ENCODE measurements at places on chromosomes 16 and 17. TPM values are rescaled to one million over a fixed set of nuclear protein-coding genes. Genes with fewer than 3 reads are reported as not detected.

DNA sequence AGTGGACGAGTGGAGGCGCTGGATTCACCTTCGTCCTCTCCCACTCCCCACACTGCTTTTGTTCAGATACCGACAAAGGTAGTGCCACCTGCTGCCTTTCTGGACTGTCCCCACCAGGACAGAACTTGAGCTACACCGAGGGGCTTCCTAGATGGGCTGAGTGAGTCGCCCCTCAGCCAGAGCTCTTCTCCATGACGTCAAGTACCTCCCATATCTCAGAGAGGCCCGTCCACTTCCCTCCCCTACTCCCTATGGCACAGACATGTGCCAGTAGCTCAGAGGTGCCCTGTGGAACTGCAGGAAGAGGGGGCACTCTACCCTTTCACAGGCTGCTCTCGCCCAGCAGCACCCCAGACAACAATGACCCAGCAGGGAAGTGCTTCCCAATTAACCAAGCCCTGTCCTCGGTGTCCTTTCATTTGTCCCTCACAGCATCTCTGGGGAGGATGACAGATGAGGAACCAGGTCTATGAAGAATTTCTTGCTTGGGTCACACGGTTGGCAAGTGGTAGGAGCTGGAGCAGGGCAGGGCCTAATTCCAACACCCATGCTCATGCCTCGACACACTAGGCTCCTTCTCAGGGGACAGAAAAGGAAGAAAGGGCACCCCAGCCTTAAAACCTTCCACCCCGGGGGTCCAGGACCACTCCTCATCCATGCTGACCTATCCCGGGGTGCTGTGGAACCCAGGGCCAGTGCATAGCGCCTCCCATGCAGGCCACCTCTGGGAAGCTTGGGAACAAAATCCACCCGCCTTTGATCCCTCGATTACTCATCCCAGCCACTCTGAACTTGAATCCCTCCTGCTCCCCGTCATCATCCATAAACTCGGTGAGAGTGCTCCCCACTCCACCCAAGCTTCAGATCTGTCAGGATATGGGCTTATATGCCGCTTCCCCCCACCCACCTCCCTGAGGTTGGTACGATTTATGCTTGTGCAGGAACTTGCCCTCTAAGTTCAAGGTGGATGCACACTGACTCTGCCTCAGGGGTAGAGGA, 51.7 kb downstream of the WNT3 start:
- H3K27ac ChIP-seq, result no peak overlapping the region
- no peak overlapping the region for H3K4me3 ChIP-seq
- H3K4me1 ChIP-seq, result peaks cover 26% of the 10 kb centered on the region
- no peaks in the 10 kb centered on the region for H3K27me3 ChIP-seq

TAT gene
- total RNA-seq, result not detected

PMM2 gene
- 42.9 TPM for total RNA-seq

STX4 gene
- total RNA-seq, result 53.4 TPM

GRCh38 chr16:89037261-89038152, 56.1 kb upstream of the ACSF3 start:
- H3K36me3 ChIP-seq, result no peaks in the 10 kb centered on the region
- H3K4me1 ChIP-seq, result no peaks in the 10 kb centered on the region
- no peak for DNase-seq
- H3K4me3 ChIP-seq, result no peak overlapping the region
- H3K27me3 ChIP-seq, result peaks cover 5% of the 10 kb centered on the region

DNA sequence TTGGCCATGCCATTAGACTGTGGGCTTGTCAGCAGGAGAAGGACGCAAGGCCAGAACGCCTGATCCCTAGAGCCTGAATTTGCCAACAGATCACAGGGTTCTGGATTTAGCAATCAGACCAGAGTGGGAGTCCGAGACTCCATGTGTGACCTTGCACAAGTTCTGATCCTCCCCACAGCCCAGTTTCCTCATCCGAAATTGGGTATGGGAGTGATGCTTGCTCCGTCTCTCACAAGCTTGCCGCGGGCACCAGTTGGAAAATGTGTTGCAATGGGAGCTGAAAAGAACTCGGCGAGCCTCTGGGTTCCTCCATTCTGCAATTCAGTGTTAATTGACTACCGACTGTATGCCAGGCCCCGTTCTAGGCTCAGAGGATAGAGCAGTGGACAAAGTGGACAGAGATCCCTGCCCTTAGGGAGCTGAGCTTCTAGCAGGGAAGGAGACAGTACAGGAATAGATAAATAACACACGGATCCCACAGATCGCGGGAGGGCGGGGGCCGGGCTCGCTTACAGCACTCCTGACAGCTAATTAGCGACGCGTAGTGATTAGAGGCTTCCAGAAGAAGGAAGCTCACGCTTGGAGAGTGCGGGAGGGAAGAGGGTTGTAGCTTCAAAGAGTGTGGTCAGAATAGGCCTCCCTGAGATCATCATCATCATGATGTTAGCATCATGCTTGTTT, 150.4 kb upstream of the CIBAR2 start:
- no peaks in the 10 kb centered on the region for H3K36me3 ChIP-seq
- H3K27ac ChIP-seq, result no peak overlapping the region
- H3K4me1 ChIP-seq, result peaks cover 10% of the 10 kb centered on the region
- no peak overlapping the region for H3K4me3 ChIP-seq
- H3K27me3 ChIP-seq, result no peaks in the 10 kb centered on the region
- no peak for DNase-seq

EPN3 gene
- total RNA-seq, result not detected

ICAM2 gene
- total RNA-seq, result not detected

GRCh38 chr17:13743906-13744305, 142.2 kb upstream of the HS3ST3A1 start:
- H3K27me3 ChIP-seq, result peaks cover 23% of the 10 kb centered on the region
- no peak overlapping the region for H3K27ac ChIP-seq
- no peak overlapping the region for H3K4me3 ChIP-seq

DNA sequence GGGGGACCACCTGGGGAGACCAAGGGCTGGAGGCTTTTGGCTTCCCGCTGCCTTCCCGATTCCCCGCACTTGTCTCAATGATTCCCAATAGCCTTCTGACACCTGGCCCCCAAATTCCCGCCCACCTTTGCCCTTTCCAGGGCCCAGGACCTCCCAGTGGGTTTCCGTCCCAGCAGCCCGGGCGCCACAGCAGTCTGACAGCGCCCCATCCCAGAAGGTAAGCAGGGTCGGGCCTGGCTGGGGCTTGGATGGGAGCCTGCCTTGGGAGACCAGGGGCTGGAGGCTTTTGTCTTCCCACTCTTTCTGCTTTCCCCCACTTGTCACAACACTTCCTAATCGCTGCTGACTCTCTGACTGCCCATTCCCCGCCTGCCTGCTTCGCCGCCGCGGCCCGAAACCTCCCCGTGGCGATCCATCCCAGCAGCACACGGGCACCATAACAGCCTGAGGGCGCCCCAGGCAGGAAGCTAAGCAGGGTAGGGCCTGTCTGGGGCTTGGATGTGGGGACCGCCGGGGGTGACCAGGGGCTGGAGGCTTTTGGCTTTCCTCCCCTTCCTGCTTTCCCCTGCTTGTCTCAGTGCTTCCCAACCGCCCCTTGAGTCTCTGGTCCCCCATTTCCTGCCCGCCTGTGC, 2289.3 kb downstream of the TP53TG3F start:
- no peaks in the 10 kb centered on the region for H3K27me3 ChIP-seq
- no peak overlapping the region for H3K4me3 ChIP-seq
- peak; percentile 81 for DNase-seq
- no peaks in the 10 kb centered on the region for H3K4me1 ChIP-seq

GRCh38 chr16:31184888-31185287, 4.9 kb downstream of the FUS start:
- H3K4me3 ChIP-seq, result no peak overlapping the region
- DNase-seq, result no peak
- no peak overlapping the region for H3K27ac ChIP-seq
- H3K4me1 ChIP-seq, result peaks cover 41% of the 10 kb centered on the region
- H3K36me3 ChIP-seq, result peaks cover 69% of the 10 kb centered on the region

GRCh38 chr17:81142301-81143199, 22.8 kb upstream of the PVALEF start:
- H3K4me3 ChIP-seq, result no peak overlapping the region
- H3K27me3 ChIP-seq, result no peaks in the 10 kb centered on the region
- H3K27ac ChIP-seq, result no peak overlapping the region

DNA sequence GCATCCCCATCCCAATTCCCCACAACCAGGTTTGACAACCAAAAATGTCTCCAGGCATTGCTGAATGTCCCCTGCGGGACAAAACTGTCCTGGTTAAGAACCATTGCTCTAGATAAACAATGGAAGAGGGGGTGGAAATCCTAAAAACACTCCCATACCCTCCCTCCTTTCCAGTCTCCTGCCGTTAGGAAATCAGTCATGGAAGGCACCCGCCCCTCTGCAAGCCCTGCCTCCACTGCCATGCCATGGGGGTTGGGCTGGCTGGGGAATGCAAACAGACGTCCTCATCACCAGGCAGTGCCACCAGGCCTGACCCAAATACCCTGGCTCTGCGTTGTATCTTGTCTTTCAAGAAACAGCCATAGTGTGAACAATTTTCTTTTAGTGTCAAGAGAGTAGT, 57.5 kb downstream of the CYTH1 start:
- no peaks in the 10 kb centered on the region for H3K36me3 ChIP-seq
- no peak for DNase-seq
- H3K4me3 ChIP-seq, result no peak overlapping the region

TPPP3 gene
- 1.4 TPM for total RNA-seq
